ENCODE measurements at places on chromosomes 16 and 17.
A peak's percentile ranks its signal among the peaks of the same experiment; 100 is the strongest.

GRCh38 chr16:79823639-79824038 lies 223.1 kb upstream of the MAF start:
- DNase-seq: peak; percentile 45

DNA sequence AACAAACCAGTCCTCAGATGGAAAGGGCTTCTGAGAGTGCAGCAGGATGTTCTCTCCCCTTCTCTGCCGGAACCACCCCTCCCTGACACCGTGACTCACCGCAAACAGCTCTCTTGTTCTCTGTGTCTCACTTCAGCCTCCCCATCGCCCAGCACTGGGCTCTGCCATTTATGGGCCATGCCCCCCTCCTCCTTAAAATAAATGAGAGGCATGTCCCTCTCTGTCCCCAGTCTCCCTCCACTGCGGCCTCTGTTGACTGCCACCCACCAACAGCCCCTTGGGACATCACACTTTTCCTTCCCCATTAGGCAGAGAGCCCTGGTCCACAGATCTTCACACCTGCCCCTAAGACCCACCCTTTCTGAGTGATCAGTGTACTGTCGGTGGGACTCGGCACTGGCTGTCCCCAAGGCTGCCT lies 6.3 kb downstream of the CCDC102A start:
- no peak for DNase-seq

DNA sequence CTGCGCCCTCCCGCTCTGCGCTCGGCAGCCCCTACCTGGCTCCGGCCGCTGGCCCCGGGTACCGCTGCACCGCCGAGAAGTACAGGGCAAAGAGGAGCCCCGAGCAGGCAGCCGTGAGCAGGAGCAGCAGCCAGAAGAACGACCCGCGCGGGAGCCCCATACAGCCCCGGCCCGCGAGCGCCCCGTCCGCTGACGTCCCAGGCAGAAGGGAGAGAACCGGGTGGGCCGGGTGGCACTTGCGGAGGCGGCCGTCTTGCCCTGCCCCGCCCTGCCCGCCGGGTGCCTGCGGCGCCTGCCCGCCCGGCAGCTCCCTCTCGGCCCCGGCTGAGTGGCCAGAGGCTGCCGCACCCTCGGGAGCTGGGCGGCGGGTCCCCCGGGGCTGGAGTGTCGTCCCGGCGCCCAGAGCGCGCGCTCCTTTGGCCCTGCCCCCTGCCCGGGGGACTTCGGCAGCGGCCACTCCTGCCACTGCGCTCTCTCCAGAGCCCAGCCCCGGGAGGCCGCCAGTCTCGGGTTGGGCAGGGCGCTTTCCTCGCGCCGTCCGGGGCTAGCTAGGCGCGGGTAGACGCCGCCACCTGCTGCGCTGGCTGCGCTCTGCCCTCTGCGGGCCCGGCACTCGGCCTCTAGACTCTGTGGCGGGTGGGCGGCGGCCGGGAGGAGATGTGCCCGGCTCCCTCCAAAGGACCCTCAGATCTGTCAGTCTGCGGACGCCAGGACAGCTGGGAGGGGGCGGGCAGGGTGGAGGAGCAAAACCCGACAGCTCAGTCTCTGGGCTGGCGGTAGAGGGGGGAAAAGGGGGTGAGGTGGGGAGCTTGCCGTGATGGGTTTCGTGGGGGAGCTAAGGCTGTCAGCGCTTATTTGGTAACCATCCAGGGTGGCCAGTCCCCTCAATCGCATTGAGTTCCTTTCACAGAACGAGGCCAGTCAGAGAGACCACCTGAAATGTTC lies at the start of gene ST6GALNAC2:
TSS of gene ST6GALNAC2 (minus strand) at position 212 of the 945 bp plus-strand sequence. CDS start at position 160, 52 bp downstream.
- DNase-seq: peak; percentile 70

DNA sequence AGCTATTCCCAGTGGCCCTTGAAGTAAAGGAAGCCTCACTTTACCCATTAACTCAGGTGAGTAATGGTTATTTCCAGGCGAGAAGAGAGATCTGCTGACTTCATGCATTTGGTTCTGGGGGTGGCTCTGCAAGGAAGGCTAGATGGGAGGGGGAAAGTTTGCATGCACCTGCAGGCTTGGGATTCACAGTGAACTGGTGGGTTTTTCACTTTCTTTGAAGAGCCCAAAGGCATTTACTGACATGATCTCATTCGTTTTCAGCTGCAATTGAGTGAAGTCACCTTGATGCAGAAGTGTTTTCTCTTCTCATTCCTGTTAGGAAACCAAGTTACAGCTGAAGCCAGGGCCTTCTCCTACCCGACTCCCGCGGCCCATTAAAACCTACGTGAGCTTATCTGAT lies 131.0 kb upstream of the N4BP1 start:
- DNase-seq: no peak

DNA sequence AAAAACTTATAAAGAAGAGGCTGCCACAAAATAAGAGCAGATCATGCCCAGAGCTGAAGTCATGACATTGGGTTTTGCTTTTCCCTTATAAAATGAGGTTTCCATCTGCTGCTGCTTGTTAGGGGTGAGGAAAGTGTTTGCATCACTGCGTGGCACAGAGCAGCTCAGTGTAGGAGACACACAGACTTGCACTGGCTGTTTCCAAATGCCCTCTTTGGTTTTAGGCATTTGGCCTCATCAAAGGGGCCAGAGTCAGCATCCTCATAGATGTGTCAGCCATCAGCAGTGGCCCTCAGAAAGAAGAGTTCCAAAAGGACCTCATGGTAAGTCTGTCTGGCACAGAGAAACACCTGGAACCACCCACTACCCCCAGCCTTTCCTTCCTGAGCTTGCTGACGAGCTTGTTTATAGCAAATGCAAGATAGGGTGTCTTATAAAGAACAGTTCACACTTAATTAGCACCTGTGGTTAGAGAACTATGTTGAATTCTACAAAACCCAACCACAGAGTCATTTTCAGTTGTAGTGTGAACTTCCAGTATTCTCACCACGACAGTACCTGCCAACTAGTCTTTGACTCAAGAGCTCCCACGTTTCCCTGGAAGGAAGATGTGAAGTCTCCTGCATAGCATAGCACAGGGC lies 17.0 kb downstream of the VWA3A start:
- no peak for DNase-seq

GRCh38 chr16:84423416-84423837 lies 55.1 kb downstream of the ATP2C2 start:
- DNase-seq: peak; percentile 32

DNA sequence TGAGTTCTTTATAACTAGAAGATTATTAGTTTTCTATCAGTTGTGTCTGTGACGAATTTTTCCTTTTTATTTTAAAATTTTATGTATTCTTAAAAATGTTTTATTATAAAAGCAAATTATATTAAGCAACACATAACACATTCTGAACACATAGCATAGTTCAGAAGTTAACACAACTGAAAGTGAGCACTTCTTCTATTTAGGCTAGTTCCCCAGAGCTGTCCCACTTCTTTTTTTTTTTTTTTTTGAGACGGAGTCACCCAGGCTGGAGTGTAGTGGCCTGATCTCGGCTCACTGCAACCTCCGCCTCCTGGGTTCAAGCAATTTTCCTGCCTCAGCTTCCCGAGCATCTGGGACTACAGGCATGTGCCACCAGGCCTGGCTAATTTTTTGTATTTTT lies 37.7 kb upstream of the ALDH3A2 start:
- DNase-seq: no peak

- DNase-seq: no peak
Observed at GRCh38 chr16:47386201-47386718, 74.6 kb downstream of the ITFG1 start.

- DNase-seq: no peak
Observed at GRCh38 chr16:35516551-35516950, 2057.1 kb downstream of the TP53TG3F start.

GRCh38 chr16:66435896-66436295 lies 8.8 kb downstream of the BEAN1 start:
- no peak for DNase-seq

GRCh38 chr16:5776876-5777275 lies 679.3 kb upstream of the EEF2KMT start:
- DNase-seq: no peak

GRCh38 chr16:65279576-65279975 lies 157.7 kb upstream of the CDH11 start:
- DNase-seq: no peak

DNA sequence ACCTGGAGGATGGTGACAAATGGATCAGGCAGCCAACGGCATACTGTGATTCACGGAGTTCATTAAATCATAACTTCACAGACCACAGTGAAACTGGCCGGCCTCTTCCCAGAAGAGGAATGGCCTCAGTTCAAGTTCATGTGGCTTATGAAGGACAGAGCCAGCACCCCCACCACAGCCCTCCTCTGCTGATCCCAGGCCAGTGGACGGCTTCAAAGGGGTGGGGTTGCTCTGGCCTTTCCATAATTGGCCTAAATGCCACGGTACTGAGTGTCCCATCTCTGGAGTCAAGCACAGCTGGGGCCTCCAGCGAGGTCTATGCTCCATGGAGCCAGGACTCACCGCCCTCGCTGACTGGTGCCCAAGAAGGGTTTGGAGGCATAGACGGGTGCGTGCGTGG lies 21.4 kb downstream of the GALNS start:
- DNase-seq: no peak

GRCh38 chr17:63838631-63839171 lies 3.8 kb downstream of the SMARCD2 start:
- DNase-seq: peak; percentile 56

GRCh38 chr16:87250431-87250960 lies 66.7 kb downstream of the C16orf95 start:
- no peak for DNase-seq

DNA sequence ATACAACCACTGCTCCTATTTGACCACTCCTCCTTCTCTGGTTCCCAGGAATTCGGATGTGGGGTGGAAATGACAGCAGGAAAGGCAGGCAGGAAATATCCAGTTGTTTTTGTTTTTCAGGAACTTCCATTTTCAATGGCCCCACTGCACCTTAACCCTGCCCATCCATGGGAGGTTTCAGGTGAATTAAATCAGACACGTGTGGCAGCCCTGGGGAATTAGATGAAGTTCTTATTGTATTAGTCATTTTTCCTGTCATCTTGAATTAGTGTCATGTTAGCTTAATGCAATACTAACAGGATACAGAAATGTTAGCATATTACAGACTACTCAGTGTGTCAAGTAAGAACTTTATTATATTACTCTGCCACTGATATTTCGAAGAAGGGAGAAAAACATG lies 146.4 kb downstream of the CHD9NB start:
- peak; percentile 85 for DNase-seq

- no peak for DNase-seq
Observed at GRCh38 chr17:17806611-17807274, 30.0 kb downstream of the SREBF1 start.

DNA sequence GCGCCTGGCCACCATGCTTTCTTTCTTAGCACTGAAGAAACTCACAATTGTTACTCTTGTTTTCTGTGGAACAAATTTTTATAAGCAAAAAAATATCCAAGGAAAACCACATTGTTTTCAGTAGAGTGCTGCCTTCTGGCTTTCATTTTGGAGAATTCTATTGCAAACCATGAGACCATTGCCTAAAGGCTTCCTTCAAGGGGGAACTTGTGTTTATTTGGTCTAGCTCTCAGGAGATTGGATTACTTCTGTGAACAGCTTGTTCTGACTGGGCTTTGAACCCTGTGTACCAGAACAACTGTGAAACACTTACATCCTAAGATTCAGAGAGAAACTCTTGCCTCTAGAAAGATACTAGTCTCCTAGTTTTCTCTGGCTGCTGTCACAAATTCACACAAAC lies 32.1 kb downstream of the TOM1L1 start:
- no peak for DNase-seq

DNA sequence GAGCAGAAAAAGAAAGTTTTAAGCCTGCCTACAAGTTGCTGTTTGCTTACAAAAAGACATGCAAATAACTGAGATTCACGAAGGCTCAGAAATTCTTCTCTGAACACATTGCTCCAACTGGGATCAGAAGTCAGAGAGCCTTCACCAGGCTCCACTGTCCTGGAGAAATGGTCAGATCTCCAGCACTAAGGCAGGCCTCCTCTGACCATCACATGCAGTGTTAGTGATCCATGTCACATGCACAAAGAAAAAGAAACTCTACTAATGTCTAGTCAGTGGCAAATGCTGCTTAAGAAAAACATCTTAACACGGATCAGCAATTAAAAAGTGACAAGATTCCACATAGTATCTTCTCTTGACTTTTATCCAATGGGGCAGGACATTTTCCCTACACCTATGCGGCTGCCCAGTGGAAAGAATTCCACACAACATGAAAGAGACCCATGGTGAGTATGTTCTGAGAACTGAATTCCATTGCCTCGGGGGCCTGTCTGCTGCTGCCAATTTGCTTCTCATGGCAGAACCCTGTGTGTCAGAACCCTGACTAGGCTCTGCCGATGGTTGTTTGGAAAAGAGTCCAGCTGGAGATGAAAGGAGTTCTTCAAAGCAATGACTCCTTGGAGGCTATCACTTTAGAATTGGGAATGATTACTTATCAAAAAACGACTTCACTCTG lies 96.6 kb downstream of the HIC1 start:
- DNase-seq: no peak

DNA sequence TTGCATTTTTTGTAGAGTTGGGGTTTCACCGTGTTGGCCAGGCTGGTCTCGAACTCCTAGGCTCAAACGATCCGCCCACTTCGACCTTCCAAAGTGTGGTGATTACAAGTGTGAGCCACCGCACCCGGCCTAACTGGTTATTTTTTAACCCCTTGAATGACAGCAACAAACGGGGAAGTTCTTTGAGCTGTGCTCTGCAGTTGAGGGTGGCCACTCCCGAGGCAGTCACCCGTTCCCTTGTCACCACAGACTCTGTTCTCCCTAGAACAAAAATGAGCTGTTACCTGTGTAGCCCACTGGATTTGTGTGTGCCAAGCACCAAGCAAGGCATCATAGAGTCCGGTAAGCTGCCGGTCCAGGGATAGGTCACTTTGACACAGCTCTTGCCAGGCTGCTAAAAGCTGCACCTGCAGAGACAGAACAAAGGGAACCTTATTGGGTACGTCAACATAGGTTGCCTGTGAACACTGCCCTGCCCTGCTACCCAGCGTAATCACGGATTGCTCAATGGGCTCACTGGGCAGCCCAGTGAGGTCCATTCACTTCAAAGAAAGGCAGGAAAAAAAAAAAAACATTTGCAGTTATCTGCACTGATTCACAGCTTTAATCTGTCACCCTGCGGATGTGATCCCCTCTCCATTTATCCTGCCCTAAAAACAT lies 19.6 kb downstream of the COG7 start:
- DNase-seq: no peak

GRCh38 chr17:58184308-58184985 lies 8.1 kb upstream of the EPX start:
- no peak for DNase-seq

DNA sequence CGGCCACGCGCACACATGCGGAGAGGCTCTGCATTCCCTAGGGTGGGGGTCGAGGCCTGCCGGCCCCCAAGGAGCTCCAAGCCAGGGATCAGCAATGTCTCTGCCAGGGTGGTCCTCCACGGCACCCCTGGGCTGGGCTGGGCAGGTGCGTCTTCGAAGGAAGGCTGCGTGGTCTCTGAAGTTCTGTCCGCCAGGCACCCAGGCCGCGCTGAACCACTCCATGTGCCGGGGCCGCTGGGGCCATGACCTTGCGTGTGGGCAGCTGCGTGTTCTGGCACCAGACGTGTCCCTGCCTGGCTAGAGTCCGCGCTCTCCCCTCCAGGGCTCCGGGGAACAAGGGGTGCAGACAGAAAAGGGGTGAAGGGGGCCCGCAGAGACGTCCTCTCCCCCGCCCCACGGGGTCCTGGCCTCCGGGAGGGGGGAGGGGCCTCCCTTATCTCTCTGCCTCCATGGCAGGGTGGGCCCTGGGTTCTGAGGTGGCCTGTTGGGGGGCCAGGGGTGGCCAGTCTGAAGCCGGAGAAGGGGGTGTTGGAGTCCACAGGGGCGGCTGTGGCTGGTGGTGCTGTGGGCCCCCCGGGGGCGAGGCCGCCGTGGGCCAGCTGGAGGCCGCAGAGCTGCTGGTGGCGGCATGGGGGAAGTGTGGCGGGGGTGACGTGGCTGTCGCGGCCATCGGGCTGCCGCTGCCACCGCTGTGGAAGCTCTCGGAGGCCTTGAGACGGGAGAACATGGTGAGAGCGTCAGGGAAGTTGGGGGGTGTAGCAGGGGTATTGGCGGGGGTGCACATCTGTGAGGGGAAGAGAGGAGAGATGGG lies 5.3 kb downstream of the UBALD1 start:
- no peak for DNase-seq

Measured in eye (tissue), 1 donor.